ENCODE measurements at places on chromosomes 2 and 18.

GRCh38 chr2:98327776-98328175 lies 18.5 kb upstream of the CNGA3 start:
- DNase-seq: no peak

- no peak for DNase-seq
Measured at GRCh38 chr18:40821596-40822243, 1133.3 kb upstream of the PIK3C3 start.

DNA sequence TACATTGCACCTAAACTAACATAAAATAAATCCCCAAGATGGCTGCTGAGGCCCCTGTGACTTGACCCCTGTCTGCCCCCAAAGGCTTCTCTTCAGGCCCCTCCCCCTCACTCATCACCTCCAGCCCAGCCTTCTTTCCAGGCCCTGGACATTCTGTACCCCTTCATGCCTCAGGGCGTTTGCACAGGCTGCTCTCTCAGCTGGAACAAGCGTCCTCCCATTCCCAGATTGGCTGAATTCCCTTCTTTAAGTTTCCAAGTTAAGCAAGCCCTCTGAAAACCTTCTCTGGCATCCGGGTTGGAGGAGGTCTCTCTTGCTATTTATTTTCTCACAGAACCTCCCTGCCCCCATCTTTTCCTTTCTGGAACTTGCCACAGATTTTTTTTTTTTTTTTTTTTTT lies 165.2 kb upstream of the BCL2L11 start:
- DNase-seq: no peak

DNA sequence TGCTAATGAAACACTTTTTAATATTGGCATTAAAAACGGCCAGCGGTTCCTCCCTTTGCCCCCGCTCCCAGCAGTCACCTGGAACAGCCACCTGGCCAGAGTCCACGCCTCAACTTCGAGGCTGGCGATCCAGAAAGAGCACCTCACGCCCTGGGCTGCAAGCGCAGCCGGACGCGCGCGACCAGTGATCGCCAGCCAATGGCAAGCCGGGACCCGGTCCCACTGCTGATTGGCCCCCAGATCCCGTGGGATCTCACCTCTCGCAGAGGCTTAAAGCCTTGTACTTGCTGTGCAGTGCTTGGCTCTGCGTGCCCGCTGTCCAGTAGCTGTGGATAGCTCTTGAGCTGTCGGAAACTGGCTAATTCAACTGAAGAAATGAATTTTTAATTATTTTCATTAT lies 4.1 kb upstream of the RBM45 start:
- no peak for DNase-seq

GRCh38 chr18:5309888-5310470 lies 14.5 kb upstream of the ZBTB14 start:
- DNase-seq: no peak

DNA sequence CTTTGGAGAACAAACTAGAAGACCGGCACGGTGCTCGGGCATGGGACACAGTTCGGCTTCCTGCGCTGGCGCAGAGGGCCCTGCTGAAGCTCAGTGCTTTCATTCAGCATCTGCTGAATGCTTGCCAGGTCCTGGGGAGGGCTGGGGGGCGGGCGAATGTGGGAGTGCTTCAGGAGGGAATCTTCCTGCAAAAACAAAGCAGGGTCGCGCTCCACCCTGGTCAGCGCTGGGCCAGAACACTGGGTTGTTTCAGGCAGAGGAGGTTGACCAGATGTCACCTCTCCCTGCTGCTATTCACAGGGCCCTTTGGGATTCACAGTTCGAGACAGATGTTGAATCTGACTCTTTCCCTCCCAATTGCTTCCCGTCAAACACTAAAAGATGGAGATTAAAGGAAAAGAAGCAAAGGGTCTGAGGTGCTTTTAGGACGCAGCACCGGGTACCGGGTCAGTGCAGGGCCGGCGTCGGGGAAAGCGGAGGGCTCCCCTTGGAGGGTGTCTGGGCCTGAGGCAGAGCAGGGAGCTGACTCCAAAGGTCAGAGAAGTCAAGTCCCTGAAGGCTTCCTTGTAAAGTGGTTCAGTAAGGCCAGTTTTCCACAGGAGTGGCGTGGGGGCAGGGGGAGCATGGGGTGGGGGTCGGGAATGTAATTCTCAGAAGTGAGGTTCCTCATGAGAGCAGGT lies 82.1 kb upstream of the PXDN start:
- DNase-seq: peak; percentile 52

- DNase-seq: peak; percentile 6
Measured at GRCh38 chr18:46096651-46097300, 1.3 kb downstream of the ATP5F1A start.

GRCh38 chr2:159137511-159138241 lies 148.8 kb downstream of the WDSUB1 start:
- no peak for DNase-seq

DNA sequence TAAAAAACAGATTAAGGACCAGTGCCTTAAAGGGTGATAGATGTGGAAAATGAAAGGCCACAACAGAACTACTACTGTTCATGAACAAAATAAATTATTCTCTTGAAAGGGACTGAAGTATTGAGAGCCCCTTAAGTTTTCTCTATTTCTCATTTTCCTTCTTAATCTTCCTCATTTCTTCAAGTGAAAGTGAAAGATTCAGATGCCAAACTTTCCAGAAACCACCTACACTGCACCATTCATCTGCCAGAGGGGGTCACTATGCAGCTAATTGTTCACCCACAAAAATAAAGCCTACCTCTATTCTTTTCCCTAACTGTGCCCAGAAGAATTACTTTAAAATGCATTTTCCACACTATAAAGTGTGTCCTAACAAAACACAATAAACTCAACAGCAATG lies 140.1 kb downstream of the NR4A2 start:
- no peak for DNase-seq

- no peak for DNase-seq
Measured at GRCh38 chr2:79223539-79223938, 64.0 kb upstream of the REG3A start.

DNA sequence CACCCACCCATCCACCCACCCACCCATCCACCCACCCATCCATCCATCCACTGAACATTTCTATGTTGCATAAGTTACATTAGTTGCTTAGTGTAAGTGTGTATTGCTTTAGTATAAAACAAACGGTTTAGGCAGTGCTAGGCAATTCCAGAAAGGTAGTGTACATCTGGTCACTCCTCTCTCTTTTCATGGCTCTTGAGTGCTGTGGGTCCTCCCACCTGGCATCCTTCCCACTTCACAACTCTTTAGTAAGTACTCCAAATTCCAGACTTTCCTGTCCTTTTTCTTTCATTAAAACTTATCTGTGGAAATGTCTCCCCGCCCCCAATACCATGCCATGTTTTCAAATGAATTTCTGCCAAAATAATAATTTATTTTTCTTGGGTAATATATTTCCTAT lies 122.5 kb downstream of the PLEKHM3 start:
- no peak for DNase-seq

DNA sequence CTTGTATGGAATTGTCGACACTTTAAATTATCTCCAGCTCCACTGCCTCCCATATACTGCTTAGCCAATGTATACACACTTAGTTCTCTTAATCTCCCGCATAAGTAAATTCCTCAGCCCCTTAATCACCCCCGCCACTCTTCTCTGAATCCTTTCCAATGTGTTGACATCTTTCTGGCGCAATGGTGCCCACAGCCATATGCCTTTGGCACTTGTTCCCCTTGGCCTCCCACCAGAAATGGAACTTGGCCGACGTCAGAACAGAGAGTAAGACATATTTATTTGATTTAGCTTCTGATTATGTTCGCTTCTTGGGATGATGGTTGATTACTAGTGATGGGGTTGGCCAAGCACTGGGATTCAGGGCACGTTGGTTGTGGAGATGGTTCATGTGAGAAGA lies 1089.3 kb upstream of the CELF4 start:
- no peak for DNase-seq

DNA sequence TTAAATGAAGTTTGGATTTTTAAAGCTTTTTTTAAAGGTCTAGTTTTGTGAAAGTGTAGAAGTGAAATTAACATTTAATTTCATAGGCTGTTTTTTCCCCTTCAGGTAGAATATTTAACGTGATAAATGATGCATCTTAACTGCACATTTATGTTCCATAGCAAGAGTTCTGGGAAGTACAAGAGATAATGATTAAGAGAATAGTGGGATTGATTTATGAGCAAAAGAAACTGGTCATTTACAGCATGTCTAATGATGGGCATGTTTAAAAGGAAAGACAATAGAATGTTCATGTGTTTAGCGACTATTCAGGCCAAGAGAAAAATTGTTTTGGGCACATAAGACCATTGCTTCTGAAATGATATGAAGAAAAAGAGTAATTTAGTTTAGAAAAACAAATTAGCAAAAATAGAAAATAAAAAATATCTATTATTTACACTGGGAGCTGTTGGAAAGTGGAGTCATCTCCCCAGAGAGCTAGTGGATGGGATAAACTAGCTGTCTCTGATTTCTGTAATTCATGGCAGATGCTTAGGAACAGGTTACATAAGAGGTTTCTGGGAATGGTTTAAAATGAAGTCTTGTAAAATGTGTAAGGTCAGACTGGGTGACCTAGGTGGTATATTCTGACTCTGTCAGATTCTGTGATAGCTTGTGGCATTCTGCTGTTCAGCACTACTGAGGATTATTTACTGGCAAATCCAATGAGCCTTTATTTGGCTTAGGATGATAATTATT lies 60.7 kb downstream of the WDR7 start:
- no peak for DNase-seq

GRCh38 chr2:111946294-111947114 lies 48.1 kb downstream of the MERTK start:
- DNase-seq: peak; percentile 71

DNA sequence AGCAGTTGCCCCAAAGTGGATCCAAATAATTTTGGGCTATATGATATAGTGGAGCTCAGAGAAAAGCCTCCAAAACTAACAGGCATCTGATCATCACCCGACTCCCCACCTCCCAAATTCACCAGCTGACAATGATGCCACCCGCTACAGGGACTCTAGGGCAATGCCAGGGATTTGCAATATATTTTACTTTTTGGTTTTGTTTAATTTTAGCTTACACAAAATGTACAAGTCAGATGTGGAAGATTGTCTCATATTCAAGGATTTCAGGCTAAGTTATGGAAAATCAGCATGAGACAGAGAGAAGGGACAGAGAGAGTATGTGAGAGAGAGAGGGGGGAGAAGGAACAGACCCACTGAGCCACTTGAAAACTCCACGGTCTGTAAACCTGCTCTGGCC lies 187.4 kb downstream of the TMEM247 start:
- no peak for DNase-seq

DNA sequence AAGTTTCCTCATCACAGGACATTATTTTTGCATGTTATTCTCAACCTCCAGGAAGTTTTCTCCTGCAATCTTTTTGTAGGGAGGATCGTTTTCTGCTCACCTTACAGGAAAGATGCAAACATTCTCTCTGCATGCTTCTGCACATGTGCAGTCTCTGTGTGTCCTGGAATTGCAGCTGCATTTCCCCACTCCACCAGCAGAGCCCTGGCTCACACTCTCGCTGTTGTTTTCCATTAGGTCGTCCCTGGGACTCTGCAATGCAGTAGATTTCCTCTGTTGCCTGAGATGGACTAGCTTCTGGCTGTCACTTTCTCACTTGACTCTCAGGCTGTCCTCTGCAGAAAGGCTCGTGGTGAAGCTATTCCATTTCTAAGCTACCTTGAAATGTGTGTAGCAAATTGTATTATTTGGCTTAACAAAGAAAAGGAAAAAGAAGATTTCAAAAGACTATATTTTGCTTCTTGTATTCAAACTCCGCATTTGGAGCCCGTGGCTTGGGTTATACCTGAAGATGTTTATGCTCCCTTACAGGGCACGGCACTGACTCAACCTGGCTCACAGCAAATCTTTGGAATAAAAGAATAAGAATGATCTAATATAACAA lies 346.7 kb downstream of the RAD51AP2 start:
- DNase-seq: no peak

- DNase-seq: peak; percentile 80
Measured at GRCh38 chr2:191846515-191847476, at the start of gene CAVIN2. Gene CAVIN2 (minus strand): TSS chr2:191847088. CDS start chr2:191846925, 163 bp downstream.

DNA sequence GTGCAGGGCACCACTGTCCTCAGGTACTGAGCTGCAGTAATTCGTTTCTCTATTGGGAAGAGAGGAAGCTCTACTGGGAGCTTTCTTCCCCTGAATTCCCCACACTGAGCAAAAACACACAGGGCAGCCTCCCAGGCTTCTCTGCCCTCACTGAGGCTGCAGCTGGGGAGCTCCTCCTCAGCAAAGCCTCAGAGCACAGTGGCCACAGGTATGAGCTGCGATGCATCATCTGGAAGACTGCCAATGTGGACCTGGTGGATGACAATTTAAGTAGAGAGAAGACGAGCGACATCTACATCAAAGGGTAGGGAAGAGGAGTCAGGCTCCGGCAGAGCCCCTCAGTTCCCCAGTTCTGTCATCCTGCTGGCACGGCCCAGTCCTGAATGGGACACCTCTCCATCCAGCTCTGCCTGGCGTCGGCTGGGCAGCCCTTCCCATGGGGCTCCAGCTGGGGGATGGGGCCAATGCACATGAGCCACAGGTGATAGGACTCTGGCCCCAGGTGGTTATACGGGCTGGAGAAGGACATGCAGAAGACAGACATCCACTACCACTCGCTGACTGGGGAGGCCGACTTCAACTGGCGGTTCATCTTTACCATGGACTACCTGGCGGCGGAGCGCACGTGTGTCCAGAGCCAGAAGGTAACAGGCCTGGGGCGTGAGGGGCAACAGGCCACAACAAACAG lies 37.6 kb downstream of the LMAN2L start:
- DNase-seq: no peak

GRCh38 chr2:218286570-218287459 lies 5.5 kb downstream of the TMBIM1 start:
- peak; percentile 98 for DNase-seq

GRCh38 chr2:237289139-237289538 lies 124.8 kb downstream of the COL6A3 start:
- no peak for DNase-seq

- DNase-seq: no peak
Measured at GRCh38 chr2:175363699-175364098, 182.2 kb upstream of the ATP5MC3 start.

DNA sequence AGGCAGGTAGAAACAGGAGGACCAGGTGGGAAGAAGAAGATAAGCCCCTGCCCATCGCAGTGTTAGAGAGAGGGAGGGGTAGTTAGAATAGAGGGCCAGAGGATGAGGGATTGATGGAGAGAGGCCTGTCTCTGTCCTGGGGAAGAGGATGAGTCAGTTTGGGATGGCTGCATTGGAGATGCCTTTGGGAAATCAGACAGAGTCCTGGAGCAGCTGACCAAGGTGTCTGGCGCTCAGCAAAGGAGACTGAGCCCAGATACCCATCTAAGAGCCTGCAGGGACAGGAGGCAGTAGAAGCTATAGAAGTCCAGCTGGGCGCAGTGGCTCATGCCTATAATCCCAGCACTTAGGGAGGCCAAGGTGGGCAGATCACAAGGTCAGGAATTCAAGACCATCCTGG lies 177.8 kb upstream of the HAAO start:
- DNase-seq: peak; percentile 76

GRCh38 chr2:1793868-1794445 lies 49.6 kb upstream of the PXDN start:
- peak; percentile 83 for DNase-seq

DNA sequence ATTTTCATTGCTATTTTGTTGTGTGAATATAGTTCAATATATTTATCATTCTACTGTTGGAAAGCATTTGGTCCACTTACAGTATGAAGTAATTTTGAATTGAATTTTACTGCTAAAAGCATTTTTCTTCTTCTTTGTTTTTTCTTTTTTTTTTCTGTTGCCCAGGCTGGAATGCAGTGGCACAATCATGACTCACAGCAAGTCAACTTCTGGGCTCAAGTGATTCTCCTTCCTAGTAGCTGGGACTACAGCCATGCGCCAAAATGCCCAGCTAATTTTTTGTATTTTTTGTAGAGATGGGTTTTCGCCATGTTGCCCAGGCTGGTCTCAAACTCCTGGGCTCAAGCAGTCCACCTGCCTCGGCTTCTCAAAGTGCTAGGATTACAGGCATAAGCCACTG lies 2.4 kb upstream of the ETAA1 start:
- peak; percentile 43 for DNase-seq

Measured in osteoblast (primary cell).